ENCODE measurements at places on chromosomes 1 and 21.
A peak's percentile ranks its signal among the peaks of the same experiment; 100 is the strongest.

GRCh38 chr1:198096390-198096789, 60.4 kb upstream of the NEK7 start:
- peak; percentile 91 for DNase-seq

DNA sequence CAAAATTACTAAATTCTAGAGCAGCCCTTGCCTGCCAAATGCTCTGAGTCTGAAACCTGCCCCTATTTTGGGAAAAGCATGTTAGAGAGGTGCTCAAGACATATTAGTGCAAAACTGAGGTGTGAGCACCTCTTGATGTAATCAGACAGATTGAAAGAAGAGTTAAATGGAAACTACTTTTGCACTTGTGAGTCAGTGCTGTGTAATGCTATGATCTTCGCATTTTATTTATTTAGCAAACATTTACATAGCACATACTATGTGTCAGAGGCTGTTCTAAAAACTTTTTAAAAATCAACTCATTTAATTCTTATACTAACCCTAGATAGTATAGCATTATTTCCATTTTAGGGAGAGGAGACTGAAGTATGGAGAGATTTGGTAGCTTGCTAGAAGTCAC, 138.1 kb downstream of the ELAVL4 start:
- no peak for DNase-seq

GRCh38 chr1:169884634-169885033, 9.1 kb downstream of the SCYL3 start:
- no peak for DNase-seq

DNA sequence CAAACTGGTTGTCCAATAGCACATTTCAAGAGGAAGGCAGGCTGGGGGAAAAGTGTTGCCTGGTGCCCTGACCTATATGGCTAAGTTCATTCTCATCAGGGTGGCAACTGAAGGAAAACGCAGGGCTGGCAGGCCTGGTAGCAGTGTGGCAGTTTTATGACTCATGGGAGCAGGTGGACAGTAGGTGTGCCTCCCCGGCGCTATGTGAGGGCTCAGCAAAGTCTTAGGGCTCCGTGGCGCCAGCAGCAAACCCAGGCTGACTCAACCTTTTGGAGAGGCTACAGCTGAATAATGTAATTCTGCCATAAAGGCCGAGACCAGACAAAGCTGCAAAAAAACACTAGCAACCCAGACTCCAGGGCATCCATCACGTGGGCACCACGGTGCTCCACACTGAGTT, 23.6 kb downstream of the GADD45A start:
- DNase-seq, result no peak

DNA sequence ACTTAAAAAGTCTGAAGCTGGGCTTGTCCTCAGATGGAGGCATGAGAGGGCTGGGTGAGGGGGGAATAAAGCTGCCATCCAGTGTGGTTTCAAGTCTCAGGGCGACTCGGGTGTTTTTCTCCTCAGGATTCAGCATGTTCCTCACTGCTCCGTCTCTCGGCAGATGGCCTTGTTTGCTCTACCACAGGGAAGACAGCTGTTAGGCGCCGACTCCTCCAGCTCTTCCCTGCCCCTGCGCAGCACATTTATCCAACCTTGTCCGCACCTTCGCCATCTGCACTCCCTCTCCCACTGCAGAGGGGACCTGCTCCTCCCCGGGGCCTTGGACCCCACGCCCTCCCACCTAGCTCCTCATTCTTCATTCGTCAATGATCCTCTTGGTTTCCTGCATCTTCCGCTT, 16.6 kb upstream of the S100A11 start:
- DNase-seq, result no peak

GRCh38 chr1:26856181-26856580, 6.8 kb upstream of the SFN start:
- DNase-seq, result no peak

GRCh38 chr1:60906039-60906438, 176.3 kb upstream of the NFIA start:
- DNase-seq, result no peak

Data from fibroblast of skin of scalp (primary cell).